Activated T-helper 2 cell treated with anti-CD3 and anti-CD28 coated beads, Interferon-gamma antibody, Interleukin-2, Interleukin-4, amounts not matched to agents 10 μg/mL and 5 μg/mL and 100 μg/mL, durations not matched to agents 14 hours and 24 hours and 36 hours (primary cell): ENCODE measurements at places on chromosomes 2 and 18. TPM values are rescaled to one million over a fixed set of nuclear protein-coding genes. Genes with fewer than 3 reads are reported as not detected.

The HOXD4 gene
- not detected in 2 replicates for total RNA-seq

The SFT2D3 gene
- 4.5 and 5.9 TPM in 2 replicates for total RNA-seq

The PAX8 gene
- 0.76 and 0.84 TPM in 2 replicates for total RNA-seq

The ABCB11 gene
- 0.02 TPM in 1 of 2 replicates, not detected in the other for total RNA-seq

The IL1RL1 gene
- total RNA-seq = 10.7 and 11.1 TPM in 2 replicates

The DNAJC5G gene
- not detected in 2 replicates for total RNA-seq

The C2orf92 gene
- total RNA-seq = 17.2 and 21.8 TPM in 2 replicates

The NDUFS1 gene
- total RNA-seq = 80.7 and 84.3 TPM in 2 replicates

The CIB4 gene
- total RNA-seq = not detected in 2 replicates

The DARS1 gene
- 179 and 183 TPM in 2 replicates for total RNA-seq

- H3K27me3 ChIP-seq = no peaks in the 10 kb centered on the region
- peaks cover 13% of the 10 kb centered on the region for H3K4me1 ChIP-seq
These were observed 27.0 kb downstream of the RBKS start for GRCh38 chr2:27863146-27863545.

DNA sequence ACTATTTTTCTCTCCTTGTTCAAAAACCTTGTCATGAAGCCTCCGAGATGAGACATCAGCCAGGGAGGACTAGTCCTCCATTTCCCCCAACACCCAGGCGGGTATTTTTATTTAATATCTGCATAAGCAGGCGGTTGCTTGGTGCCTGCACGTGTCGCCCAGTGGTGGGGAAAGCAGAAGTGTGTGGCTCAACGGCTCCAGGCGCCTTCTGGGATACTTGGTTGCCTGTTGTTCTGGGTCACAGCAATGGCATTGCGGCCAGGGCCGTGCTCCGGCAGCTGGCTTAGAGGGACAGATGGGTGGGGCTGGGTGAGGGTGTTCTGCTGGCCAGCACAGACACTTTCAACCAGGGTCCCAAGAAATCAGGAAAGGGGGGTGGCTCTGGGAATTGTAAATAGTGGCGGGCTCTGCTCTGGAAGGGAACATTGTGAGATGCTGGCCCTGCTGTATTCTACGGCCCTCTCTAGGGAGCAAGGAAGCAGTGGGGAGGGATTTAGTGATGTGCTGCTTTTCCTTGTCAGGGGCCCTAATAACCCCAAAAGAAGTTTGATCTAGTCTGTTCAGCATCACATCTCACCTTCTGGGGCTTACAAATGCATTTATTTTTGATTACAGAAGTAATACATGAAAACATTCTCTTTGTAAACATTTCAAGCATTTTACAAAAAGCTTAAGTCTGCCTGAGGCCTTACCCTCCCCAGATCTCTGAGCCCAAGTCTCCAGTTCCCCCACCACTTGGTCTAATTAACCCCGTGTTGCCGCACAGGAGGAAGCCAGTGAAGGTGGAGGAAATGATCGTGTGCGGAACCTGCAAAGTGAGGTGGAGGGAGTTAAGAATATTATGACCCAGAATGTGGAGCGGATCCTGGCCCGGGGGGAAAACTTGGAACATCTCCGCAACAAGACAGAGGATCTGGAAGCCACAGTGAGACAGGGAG, 1.1 kb downstream of the VAMP8 start:
- peak overlapping the region; percentile 80 for H3K27ac ChIP-seq
- peaks cover 33% of the 10 kb centered on the region for H3K36me3 ChIP-seq
- no peaks in the 10 kb centered on the region for H3K27me3 ChIP-seq
- H3K4me1 ChIP-seq = peaks cover 22% of the 10 kb centered on the region
- no peak for DNase-seq

DNA sequence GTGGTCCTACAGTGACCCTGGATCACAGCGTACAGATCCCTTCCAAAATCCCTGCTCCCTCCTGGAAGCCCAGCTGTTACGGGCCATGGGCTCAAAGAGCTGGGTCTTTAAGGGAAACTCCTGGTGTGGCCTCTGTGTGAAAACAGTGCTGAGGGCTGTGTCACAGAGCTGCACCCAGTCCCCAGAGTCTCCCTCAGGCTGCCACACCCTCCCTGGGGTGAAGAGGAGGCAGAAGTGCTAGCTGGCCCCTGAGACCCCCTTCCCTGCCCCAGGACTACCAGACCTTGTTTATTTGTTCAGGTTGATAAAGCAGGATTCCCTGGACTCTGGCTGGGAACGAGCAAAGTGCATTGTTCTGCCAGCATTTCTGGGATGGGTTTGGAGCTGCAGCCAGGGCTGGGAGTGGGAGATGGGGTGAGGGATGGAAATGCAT, 7.7 kb downstream of the ATOH8 start:
- peaks cover 1% of the 10 kb centered on the region for H3K4me1 ChIP-seq
- H3K27ac ChIP-seq = no peak overlapping the region
- H3K36me3 ChIP-seq = no peaks in the 10 kb centered on the region
- no peak for DNase-seq
- H3K27me3 ChIP-seq = peaks cover 43% of the 10 kb centered on the region

DNA sequence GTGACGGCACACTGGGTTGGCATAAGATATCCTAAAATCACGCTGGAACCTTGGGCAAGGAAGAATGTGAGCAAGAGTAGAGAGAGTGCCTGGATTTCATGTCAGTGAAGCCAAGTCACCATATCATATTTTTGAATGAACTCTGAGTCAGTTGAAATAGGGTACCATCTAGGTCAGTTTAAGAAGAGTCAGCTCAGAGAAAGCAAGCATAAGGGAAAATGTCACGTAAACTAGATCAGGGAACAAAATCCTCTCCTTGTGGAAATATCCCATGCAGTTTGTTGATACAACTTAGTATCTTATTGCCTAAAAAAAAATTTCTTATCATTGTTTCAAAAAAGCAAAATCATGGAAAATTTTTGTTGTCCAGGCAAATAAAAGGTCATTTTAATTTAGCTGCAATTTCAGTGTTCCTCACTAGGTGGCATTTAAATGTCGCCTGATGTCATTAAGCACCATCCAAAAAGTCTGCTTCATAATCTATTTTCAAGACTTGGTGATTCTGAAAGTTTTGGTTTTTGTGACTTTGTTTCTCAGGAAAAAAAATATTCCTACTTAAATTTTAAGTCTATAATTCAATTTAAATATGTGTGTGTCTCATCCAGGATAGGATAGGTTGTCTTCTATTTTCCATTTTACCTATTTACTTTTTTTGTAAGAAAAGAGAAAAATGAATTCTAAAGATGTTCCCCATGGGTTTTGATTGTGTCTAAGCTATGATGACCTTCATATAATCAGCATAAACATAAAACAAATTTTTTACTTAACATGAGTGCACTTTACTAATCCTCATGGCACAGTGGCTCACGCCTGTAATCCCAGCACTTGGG, 19.6 kb downstream of the RSAD2 start:
- H3K4me3 ChIP-seq = no peak overlapping the region
- DNase-seq = no peak
- peaks cover 57% of the 10 kb centered on the region for H3K36me3 ChIP-seq
- H3K27ac ChIP-seq = peak overlapping the region; percentile 29
- H3K4me1 ChIP-seq = peaks cover 5% of the 10 kb centered on the region

DNA sequence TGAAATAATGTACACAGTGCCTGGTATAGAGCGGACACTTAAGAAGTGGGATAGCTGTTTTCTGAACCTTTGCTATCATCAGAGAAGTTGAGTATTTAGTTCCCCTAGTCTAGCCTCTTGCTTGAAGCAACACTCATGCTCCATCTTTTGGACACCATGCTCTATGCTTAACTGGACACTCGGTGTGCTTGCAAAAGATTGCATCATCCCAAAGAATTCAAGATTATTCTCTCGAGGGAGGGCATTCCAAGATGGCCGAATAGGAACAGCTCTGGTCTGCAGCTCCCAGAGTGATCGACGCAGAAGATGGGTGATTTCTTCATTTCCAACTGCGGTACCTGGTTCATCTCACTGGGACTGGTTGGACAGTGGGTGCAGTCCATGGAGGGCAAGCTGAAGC, 143.9 kb upstream of the FSHR start:
- no peaks in the 10 kb centered on the region for H3K36me3 ChIP-seq
- H3K4me3 ChIP-seq = no peak overlapping the region
- DNase-seq = no peak
- no peaks in the 10 kb centered on the region for H3K27me3 ChIP-seq
- H3K4me1 ChIP-seq = no peaks in the 10 kb centered on the region
- H3K27ac ChIP-seq = no peak overlapping the region

- no peak for DNase-seq
- H3K36me3 ChIP-seq = no peaks in the 10 kb centered on the region
- no peak overlapping the region for H3K27ac ChIP-seq
- no peaks in the 10 kb centered on the region for H3K27me3 ChIP-seq
- no peak overlapping the region for H3K4me3 ChIP-seq
- H3K4me1 ChIP-seq = no peaks in the 10 kb centered on the region
These were observed 119.7 kb upstream of the XIRP2 start for GRCh38 chr2:166768393-166769123.

- no peak overlapping the region for H3K27ac ChIP-seq
- no peak overlapping the region for H3K4me3 ChIP-seq
- H3K36me3 ChIP-seq = no peaks in the 10 kb centered on the region
- DNase-seq = no peak
- H3K4me1 ChIP-seq = no peaks in the 10 kb centered on the region
These were observed 1096.6 kb downstream of the TSN start for GRCh38 chr2:122851972-122852531.

- H3K36me3 ChIP-seq = no peaks in the 10 kb centered on the region
- H3K4me3 ChIP-seq = no peak overlapping the region
- no peak overlapping the region for H3K27ac ChIP-seq
- peaks cover 39% of the 10 kb centered on the region for H3K4me1 ChIP-seq
- no peak for DNase-seq
These were observed 9.7 kb downstream of the IL1RN start for GRCh38 chr2:113136828-113137775.

- H3K27ac ChIP-seq = no peak overlapping the region
- H3K4me1 ChIP-seq = no peaks in the 10 kb centered on the region
- peaks cover 7% of the 10 kb centered on the region for H3K27me3 ChIP-seq
- H3K4me3 ChIP-seq = no peak overlapping the region
These were observed 2.4 kb upstream of the CHRNG start for GRCh38 chr2:232537079-232537478.

GRCh38 chr18:43303376-43303775, 26.1 kb upstream of the SYT4 start:
- H3K36me3 ChIP-seq = no peaks in the 10 kb centered on the region
- no peak for DNase-seq
- no peaks in the 10 kb centered on the region for H3K4me1 ChIP-seq
- no peaks in the 10 kb centered on the region for H3K27me3 ChIP-seq
- no peak overlapping the region for H3K4me3 ChIP-seq

GRCh38 chr2:121095257-121096080, 189.5 kb downstream of the TFCP2L1 start:
- no peak overlapping the region for H3K27ac ChIP-seq
- H3K36me3 ChIP-seq = no peaks in the 10 kb centered on the region
- H3K4me1 ChIP-seq = no peaks in the 10 kb centered on the region
- peaks cover 1% of the 10 kb centered on the region for H3K27me3 ChIP-seq
- no peak overlapping the region for H3K4me3 ChIP-seq
- no peak for DNase-seq

DNA sequence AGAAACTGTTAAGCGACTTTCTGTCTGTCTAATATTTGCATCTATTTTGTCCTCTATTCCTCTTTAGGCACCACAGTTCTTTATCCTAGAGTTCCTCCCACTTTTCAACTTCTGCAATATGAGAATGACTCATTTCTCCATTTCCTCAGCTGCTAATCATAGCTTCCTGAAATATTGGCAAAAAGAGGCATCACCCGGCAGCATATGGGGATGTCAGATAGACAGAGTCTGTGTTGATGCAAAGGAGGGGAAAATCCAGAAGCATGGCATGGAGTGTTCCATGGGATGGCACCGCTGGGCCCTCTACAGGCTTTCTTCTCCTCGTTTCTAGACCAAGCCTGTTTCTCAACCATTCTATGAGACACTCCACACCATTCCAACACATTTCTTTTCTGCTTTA, 93.4 kb downstream of the DOCK10 start:
- H3K27ac ChIP-seq = peak overlapping the region; percentile 20
- H3K36me3 ChIP-seq = peaks cover 52% of the 10 kb centered on the region
- H3K4me3 ChIP-seq = no peak overlapping the region
- H3K4me1 ChIP-seq = peaks cover 78% of the 10 kb centered on the region

- H3K4me3 ChIP-seq = no peak overlapping the region
- no peaks in the 10 kb centered on the region for H3K4me1 ChIP-seq
- no peak for DNase-seq
- no peaks in the 10 kb centered on the region for H3K36me3 ChIP-seq
- H3K27ac ChIP-seq = no peak overlapping the region
- H3K27me3 ChIP-seq = no peaks in the 10 kb centered on the region
These were observed 99.2 kb upstream of the VRK2 start for GRCh38 chr2:57947398-57947797.

DNA sequence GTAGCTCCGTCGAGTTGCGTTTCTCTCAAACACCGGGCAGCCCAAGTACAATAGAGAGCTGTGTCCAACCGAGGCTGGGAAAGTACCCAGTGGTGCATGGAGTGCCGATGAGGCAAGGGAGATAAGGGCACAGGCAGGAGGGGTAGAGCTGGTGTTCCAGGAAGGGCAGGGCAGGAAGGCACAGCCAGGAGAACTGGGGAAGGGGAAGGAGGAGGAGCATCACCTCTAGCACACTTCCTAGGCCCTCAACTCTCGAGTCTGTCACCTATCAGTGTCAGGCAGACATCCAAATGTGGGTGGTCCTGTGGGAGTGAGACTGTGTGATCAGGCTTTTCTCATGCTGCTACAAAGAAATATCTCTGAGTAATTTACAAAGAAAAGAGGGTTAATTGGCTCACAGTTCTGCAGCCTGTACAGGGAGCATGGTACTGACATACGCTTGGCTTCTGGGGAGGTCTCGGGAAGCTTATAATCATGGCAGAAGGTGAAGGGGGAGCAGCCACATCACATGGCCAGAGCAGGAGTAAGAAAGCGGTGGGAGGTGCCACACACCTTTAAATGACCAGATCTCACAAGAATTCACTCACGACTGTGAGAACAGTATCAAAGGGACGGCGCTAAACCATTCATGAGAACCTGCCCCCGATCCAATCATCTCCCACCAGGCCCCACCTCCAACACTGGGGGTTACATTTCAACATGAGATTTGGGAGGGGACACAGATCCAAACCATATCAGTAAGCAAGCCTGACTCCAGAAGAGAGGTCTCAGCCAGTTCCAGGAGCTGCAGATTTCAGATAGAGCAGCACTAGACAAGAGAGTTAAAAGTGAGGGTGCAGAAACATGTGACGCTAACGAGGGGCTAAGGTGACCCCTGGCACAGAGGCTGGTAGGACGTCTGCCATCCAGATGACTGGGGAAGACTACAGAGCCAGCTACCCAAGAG, 75.7 kb downstream of the MBOAT2 start:
- H3K4me3 ChIP-seq = no peak overlapping the region
- DNase-seq = no peak
- H3K4me1 ChIP-seq = no peaks in the 10 kb centered on the region
